ENCODE measurements at places on chromosomes 12 and 14.

- no peak for DNase-seq
Observed at GRCh38 chr12:132806857-132807256, 21.8 kb downstream of the GOLGA3 start.

GRCh38 chr14:95402176-95402575 lies 82.5 kb upstream of the CLMN start:
- no peak for DNase-seq

DNA sequence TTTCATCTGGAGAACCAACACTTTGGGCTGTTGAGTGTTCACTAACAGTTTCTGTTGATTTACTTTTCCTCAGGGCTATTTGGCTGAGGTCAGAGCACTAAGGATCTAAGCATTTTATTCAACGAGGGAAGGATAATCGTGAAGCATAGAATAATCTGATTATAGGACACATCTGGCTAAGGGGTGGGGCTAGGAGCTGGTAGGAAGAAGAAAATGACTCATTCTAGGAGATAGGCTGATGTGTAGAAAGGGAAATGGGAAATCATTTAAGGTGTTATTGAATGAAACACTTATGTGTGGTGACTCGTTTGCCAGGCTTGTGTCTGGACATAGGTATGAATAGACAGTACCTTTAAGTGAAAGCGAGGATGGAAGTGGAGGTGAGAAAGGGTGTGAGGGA lies 167.2 kb downstream of the ETNK1 start:
- DNase-seq: no peak

DNA sequence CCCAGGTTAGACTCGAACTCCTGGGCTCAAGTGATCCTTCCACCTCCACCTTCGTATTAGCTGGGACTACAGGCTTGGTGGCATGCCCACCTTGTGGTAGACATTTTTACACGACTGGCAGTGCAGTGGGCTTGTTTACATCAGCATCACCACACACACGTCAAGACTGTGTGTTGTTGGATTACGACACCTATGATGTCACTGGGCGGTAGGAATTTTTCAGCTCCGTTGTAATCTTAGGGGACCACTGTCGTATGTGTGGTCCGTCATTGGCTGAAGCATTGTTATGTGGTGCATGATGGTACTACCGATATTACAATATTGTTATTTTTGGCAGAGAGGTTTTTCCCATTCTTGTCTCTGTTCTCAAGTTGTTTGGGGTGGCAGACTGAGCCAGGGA lies 50.7 kb downstream of the TSPAN9 start:
- peak; percentile 75 for DNase-seq

GRCh38 chr14:95126906-95127530 lies 30.3 kb downstream of the DICER1 start:
- DNase-seq: no peak

DNA sequence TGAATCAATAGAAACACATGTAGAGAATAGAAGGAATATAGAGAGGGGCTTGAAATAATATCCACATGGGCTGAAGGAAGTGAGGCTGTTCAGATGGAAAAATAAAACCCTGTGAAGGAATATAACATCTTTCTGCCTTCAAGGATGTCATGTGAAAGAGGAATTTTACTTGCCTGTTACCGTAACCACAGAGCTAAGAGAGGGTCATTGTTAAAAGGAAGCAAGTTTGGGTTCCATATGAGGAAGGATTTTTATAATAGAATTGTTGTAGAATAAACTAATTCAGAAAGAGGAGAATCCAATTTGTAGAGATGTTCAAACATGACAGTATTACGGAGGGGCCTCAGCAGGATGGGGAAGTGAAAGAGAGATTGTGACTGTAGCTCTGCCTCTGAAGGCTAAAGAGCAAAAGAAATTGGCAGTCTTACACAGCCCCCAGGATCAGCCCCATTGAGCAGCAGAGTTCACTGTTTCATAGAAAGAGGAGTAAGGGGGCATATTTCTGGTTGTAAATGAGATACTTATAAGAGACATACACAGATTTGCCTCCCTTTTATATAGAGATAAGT lies 41.8 kb upstream of the PTPRR start:
- no peak for DNase-seq

DNA sequence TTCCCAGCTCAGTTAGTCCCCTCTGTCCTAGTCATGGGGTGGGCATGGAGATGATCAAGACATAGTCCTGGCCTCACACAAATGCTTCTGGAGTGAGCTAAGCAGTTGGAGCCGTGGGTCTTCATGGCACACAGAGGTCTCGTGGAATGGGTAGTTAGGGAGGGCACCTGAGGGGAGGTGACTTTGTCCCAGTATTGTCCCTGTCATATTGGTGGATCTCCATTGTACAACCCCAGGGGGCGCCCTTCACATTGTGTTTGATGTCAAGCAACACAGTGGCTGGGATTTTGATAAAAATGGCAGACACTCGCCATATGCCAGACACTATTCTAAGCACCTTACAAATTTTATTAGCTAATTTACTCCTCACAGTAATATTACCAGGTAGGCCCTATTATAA lies 175.4 kb upstream of the LHX5 start:
- no peak for DNase-seq

GRCh38 chr14:66403183-66403582 lies 83.0 kb upstream of the CCDC196 start:
- peak; percentile 26 for DNase-seq

- DNase-seq: no peak
Observed at GRCh38 chr12:106333756-106334155, 23.8 kb upstream of the POLR3B start.

DNA sequence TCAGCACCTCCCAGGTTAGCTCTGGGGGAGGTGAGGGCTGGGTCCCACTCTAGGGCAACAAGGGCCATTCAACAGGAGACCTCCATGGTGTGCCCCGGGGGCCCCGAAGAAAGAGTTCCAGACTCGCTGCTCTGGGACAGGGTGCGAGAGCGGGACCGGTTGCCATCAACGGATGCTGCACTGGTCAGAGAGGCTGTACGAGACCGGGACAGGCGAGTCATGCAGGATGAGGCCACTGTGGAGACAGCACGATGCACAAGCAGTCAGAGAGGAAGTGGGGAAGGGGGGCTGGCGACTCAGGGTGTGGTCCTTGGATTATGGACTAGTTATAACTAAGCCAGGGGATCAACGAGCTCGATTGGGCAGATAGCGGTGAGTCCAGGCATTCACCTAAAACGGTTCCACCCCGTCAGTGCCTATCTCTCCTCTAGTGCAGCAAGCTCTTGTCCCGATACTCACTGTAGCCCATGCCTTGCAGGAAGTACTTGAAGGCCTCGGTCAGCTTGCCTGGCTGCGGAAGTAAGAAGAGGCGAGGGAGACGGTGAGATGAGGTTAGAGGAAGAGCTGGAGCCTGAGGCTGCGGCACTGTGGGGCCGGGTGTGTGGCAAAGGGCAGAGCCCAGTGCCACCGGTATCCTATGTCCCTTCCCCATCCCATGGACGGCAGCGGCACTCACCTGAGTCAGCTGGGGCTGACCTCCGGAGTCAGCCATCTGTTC lies 7.2 kb downstream of the NDRG2 start:
- no peak for DNase-seq

- no peak for DNase-seq
Observed at GRCh38 chr14:29042551-29042950, 276.0 kb downstream of the FOXG1 start.

DNA sequence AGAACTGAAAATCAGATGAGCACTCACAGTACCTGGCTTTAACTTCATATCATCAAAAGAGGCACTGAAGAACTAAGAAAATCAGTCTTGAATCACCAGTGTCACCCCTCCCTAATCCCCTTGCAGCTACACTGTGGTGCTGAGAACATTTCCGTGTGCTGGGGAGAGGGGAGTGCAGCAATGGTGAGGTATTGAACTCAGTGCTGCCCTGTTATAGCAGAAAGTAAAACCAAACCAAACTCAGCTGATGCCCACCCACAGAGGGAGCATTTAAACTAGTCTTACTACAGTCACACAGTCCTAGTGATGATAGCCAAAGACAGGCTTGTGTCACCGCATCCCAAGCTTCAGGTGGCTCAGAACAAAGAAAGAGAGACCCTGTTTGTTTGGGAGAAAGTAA lies 122.1 kb downstream of the CPNE8 start:
- no peak for DNase-seq

- DNase-seq: peak; percentile 28
Observed at GRCh38 chr14:63308723-63309317, 9.9 kb downstream of the GPHB5 start.

GRCh38 chr14:72738161-72738611 lies 155.7 kb downstream of the DPF3 start:
- no peak for DNase-seq

DNA sequence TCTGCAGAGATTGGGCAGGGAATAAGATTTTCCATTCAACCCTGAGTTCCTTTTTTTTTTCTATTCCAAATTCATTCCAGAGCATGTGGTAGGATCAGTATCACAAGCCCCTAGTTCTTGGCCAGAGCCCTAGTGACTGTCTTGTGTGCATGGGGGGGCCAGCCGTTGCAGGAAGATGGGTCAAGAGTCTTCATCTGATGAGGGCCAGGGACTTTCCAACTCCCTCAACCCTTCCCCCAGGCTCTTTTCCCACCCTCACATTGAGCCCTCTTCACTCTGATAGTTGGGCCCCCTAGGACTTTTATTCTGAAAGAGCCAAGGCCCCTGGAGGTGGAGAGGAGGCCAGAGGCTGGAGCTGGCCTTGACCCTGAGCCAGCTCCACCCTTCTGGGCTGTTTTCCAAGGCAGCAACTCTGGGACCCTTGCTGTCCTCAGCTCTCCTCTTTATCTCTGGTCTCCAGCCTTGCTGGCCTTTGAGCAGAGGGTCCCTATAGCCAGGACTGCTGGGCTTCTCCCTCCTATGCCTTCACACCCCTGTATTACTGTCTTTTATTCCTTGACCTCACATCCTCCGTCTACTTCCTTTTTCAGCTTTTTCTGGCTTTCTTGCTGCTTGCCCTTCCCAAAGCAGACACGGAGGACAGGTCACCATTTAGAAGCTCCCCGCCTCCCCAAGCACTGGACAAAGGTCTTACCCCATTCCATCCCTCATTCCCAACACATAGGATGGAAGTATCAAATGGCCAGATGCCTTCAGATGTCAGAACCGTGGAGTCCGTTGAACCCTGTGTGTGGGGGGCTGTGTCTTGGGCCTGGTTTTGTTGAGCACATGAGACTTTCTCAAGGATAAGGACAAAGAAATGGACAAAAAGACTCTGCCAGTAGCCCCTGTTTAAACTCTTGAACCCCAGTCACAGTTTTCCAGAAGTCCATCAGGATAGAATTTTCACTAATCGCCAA lies 5.6 kb downstream of the RBP5 start:
- DNase-seq: no peak

GRCh38 chr12:92408072-92408900 lies 262.6 kb upstream of the BTG1 start:
- peak; percentile 49 for DNase-seq

GRCh38 chr12:100214518-100214917 lies 13.9 kb downstream of the ACTR6 start:
- DNase-seq: no peak

DNA sequence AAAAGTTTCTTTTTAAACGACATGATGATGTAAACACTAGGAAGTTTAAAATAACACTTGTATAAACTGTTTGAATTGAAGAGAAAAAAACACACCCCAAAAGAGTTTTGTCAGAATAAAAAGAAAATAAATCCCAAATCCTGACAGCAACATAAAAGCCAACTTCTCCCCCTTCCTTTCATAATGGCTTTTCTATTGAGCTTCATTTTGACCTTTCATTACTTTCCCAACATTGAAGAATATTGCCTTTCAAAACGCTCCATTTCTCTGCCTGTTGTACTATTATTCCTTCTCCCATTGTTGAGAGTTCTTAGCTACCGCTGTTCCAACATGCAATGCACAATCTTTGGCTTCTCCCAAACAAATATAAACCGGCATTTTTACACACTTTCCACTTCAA lies 448.5 kb downstream of the BCAT1 start:
- peak; percentile 74 for DNase-seq

GRCh38 chr12:102963796-102964195 lies 6.3 kb downstream of the ASCL1 start:
- DNase-seq: no peak

DNA sequence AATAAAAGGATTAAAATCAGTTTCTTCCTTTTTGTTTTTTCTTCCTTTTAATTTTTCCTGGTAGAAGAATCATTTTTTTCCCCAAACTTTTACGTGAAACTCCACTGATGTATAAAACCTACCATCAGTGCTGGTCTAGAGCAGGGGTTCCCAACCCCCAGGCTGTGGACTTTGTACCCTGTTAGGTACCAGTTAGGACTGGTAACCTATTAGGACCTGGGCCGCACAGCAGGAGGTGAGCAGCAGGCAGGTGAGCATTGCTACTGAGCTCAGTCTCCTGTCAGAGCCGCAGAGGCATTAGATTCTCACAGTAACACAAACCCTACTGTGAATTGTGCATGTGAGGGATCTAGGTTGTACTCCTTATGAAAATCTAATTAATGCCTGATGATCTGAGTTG lies 10.1 kb downstream of the SMCO2 start:
- DNase-seq: no peak

DNA sequence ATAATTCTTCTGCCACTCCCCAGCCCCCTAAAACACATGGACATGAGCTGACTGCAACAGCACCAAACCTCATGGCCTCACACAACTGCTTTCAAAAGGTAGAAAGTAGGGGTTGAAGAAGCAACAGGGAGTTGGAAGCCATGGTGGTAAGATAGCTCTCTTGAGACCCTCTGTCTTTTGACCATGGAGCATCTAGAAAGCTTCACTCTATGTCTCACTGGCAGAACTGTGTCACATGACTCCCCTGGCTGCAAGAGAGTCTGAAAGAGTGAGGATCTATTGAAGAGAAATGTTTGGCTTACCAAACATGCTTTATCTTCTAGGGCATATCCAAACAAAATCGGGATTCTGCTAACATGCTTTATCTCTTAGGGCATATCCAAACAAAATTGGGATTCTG lies 142.9 kb upstream of the WSCD2 start:
- DNase-seq: no peak

GRCh38 chr14:93032421-93032936 lies 83.2 kb downstream of the ITPK1 start:
- no peak for DNase-seq

GRCh38 chr12:15220915-15221885 lies at the start of gene RERG:
Gene RERG (minus strand): TSS chr12:15221417. CDS start chr12:15217489, 3,928 bp downstream.
- DNase-seq: peak; percentile 81

- no peak for DNase-seq
Observed at GRCh38 chr14:73741876-73742519, 27.8 kb upstream of the PNMA1 start.

DNA sequence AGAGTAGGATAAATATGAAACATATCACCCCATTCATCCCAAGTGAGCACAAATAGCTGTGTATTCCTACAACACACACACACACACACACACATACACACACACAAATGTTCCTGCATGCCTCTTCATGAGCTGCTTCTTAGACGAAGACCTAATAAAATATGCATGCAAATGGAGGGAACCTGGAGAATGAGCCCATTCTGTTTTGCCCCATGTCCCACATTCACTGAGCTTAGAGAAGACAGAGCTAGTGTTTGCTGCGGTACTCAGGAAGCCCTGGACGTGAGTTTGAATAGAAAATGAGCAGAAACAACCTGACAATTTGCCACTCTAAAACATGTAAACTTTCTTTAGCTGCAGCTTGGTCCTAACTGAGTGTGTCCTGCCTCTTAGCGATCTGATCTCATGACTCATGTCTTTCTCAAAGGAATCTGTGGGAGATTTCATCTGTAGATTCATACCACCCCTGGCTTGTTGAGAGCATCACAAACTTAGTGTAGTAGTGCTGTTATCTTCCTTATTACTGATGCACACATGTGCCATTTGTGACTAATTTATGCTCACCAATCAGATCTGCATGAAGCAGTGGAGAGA lies 86.8 kb downstream of the ITPR2 start:
- DNase-seq: peak; percentile 52

All from fibroblast of lung (primary cell).